ENCODE measurements at places on chromosomes 1 and 21. TPM values are rescaled to one million over a fixed set of nuclear protein-coding genes. Genes with fewer than 3 reads are reported as not detected.
A peak's percentile ranks its signal among the peaks of the same experiment; 100 is the strongest.

- no peak for DNase-seq
Observed at GRCh38 chr1:232873412-232873811, 68.2 kb downstream of the MAP10 start.

Gene SPRR1B
- total RNA-seq = 216 TPM

Gene TRIM45
- 5.6 TPM for total RNA-seq

Gene NFASC
- total RNA-seq = 23.3 TPM

Gene GLRX2
- 2.7 TPM for total RNA-seq

- DNase-seq = no peak
Observed at GRCh38 chr1:196193896-196194559, 414.2 kb downstream of the KCNT2 start.

GRCh38 chr1:65688215-65688566, 104.5 kb upstream of the PDE4B start:
- DNase-seq = no peak

Gene VAV3
- total RNA-seq = 67.5 TPM

DNA sequence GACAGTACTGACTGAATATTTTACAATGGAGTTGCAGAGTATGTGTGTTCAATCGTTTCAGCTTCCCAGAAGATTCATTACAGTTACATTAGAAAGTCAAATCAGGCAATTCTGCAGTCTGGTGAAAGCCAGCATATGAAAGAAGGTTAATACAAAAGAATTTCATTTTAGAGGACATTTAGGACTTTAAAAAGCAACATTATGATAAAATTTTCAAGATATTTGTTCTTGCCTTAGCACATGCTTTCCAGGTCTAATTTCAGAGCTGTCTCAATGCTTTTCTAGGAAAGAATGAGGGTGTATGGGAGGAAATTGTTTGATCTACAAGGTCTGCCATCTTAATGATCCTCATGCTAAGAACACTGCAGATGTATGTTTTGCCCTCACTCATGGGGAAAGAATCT, 63.2 kb downstream of the RERE start:
- DNase-seq = no peak

Gene C8A
- not detected for total RNA-seq

Gene CENPF
- total RNA-seq = 6.4 TPM

Gene ZNF691
- total RNA-seq = 9.3 TPM

DNA sequence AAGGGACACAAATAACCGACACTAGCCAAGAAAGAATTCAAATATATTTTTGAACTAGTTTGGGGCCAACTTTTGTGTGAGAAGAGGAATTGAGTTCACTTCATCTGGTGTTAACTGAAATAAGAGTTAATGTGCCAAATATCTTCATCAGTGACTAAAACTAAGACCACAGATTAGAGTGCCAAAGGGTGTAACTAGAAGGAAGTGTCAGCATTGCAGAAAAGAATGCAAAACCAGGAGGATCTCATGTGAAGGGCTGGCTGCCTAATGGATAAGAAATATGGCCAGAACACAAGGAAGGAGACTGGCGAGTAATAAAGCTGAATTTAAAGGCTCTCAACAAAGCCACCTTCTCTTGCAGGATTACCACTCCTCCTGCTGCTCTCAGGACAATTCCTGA, 61.8 kb upstream of the LRRC8D start:
- DNase-seq = no peak

Gene PSEN2
- 22.1 TPM for total RNA-seq

DNA sequence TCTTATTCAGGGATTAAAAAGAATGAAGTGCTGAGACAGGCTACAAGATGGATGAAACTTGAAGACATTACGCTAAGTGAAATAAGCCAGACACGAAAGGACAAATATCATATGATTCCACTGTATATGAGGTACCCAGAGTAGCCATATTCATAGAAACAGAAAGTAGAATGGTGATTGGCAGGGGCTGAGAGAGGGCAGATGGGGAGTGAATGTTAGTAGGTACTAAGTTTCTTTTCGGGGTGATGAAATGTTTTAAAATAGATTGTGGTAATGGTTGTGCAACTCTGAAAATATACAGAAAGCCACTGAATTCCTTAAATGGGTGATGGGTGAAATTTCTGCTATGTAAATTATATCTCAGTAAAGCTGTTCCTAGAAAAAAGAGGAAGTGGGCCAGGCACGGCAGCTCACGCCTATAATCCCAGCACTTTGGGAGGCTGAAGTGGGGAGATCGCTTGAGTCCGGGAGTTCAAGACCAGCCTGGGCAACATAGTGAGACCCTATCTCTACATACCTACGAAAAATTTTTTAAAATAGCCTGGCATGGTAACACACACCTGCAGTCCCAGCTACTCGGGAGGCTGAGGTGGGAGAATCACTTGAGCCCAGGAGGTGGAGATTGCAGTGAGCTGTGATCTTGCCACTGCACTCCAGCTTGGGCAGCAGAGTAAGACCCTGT, 15.9 kb downstream of the SLC27A3 start:
- no peak for DNase-seq

DNA sequence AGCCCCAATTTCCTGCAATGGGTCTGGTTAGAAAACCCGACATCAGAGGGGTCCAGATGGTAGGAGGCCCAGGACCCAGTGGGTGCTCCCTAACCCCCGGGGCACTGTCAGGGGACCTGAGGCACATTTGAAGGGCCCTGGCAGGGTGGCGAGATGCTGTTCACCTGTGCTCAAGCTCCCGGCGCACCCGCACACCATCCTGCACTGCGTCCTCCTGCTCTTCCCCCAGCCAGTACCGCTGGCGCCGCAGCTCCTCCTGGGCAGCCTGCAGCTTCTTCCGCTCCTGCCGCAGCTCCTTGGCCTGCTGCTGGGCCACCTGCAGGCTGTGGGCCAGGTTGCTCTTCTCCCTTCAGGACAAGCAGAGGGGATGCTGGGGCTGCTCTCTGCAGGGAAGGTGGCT, 36.0 kb downstream of the RNU1-1 start:
- DNase-seq = no peak

GRCh38 chr1:72286401-72286800, 4.1 kb upstream of the NEGR1 start:
- no peak for DNase-seq

DNA sequence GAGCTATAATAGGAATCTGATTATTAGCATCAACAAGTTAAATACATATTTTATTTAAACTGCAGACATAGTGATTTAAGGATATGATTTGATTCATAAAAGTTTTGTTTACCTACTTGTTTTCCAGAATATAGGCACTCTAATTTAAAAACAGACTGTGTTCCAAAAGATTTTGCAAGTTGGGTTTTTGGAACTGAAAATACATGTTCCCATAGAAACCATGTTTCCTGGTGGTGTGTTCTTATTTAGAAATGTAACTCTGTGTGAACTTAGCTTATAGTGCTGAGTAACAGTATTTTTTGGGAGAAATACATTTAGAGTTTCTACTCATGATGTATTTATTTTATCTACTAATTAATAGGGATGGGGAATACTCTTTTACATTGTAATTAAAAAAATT, 21.8 kb downstream of the USP25 start:
- no peak for DNase-seq

Gene EFNA1
- total RNA-seq = 57.9 TPM

Gene SMG5
- total RNA-seq = 57.7 TPM

- no peak for DNase-seq
Observed at GRCh38 chr1:156167536-156167935, 14.2 kb downstream of the SEMA4A start.

Gene RPL22
- 154 TPM for total RNA-seq

GRCh38 chr1:151372058-151372934, at the start of gene SELENBP1:
Gene SELENBP1 (minus strand): TSS chr1:151372705. CDS start chr1:151372641, 64 bp downstream.
- DNase-seq = no peak

GRCh38 chr1:53254011-53254640, 15.8 kb upstream of the MAGOH start:
- no peak for DNase-seq

GRCh38 chr1:12244585-12244984, 14.8 kb downstream of the VPS13D start:
- no peak for DNase-seq

GRCh38 chr1:79811173-79811572, 804.6 kb upstream of the ADGRL4 start:
- DNase-seq = no peak

DNA sequence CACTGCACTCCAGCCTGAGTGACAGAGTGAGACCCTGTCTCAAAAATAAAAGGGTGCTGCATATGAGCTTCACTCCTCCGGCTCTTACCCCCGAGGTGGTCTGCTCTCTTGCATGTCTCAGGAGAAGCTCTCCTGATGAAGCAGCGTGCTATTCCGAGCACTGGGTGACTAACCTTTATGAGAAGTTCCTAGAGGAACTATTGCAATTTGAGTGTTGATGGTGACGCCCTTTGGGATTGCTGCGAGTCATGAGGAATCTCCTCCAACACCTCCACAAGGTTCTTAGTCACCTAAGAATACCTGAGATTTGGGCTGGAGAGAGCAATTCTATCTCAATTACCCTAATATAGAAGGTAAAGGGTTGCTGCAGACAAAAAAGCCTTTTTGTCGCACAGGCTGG, 40.8 kb upstream of the TINAGL1 start:
- DNase-seq = no peak

GRCh38 chr1:80278936-80279335, 1272.4 kb upstream of the ADGRL4 start:
- no peak for DNase-seq

GRCh38 chr1:169298441-169298840, 69.2 kb downstream of the NME7 start:
- DNase-seq = no peak

DNA sequence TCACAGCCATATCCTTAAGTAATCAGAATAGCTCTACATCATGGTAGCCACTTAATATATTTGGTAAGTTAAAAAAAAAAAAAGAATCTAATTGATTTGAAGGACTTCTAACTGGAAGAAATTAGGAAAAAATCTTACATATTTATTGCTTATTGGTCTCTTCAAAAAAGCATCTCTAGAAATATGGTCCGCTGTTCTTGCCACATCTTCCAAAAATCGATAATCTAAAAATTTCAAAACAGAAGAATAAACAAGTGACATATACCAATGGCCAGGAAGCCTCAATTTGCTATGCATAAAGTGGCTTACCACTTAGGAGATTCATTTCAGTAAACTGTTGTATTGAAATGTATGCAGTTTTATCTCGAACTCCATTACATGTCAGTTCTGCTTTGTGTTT, 2.3 kb downstream of the ZNHIT6 start:
- no peak for DNase-seq

- DNase-seq = no peak
Observed at GRCh38 chr1:103917795-103918194, 168.1 kb downstream of the AMY1C start.

Gene PRDM2
- total RNA-seq = 56.2 TPM

DNA sequence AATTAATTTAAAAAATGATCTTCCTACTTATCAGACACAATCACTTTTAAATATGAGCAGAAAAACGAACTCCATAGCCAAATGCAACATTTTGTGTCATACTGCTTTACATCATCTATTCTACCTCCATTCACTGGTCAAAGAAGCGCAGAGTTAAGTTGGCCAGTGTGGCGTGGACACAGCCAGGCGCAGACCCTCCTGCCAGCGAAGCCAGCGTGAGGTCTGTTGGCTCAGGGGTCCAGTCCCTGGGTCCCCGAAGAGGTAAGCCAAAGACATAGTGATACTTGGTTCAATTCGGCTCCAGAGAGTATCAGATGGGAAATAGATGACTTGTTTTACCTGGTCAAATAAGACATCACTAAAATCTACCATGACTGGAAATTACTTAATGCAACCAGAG, 59.2 kb downstream of the B3GALT5 start:
- DNase-seq = no peak

GRCh38 chr1:207858281-207858680, 52.6 kb downstream of the CD34 start:
- no peak for DNase-seq

Gene CD48
- total RNA-seq = 4.7 TPM

Gene FOXD2
- total RNA-seq = 0.98 TPM

- DNase-seq = no peak
Observed at GRCh38 chr1:66519992-66520391, 14.0 kb upstream of the SGIP1 start.

DNA sequence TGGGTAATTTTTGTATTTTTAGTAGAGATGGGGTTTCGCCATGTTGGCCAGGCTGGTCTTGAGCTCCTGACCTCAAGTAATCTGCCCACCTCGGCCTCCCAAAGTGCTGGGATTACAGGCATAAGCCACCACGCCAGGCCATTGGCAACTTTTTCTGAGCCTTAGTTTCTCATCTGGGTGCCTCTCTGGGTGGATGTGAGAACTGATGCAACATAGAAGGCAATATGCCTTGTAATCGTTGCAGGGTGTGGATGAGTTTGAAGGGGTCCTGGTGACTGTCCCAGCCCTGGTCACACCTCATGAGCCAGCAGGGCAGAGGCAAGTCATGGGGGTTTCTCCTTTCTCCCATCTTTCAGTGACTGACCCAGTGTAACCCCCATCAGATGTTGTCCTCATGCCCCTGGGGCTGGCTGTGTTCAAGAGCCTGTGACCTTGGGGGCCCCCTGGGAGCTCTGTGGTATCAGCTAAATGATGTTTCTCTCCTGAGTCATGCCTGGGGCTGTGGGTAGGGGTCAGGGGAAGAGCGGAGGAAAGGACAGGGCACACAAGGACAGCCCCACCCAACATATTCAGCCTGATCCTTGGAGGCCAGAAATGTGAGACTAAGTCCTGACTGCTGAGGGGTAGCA, 3.6 kb downstream of the COL9A2 start:
- DNase-seq = peak; percentile 94

DNA sequence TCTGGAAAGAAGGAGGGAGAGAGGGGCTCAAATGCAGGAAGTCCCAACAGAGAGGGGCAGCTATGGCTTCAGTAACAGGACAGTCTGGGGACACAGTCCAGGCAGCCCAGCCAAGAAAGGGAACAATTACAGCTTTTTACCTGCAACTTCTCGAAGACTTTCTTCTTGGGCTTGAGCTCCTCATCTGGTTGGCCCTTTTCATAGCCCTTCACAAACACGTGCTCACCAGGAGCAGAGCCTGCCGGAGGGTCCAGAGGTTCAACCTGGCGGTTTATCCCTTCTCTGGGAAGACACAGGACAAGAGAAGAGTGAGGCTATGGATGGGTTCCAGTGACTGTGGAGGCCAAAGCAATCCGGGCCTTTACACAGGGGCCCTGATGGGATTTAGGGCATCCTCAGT, 37.9 kb downstream of the YARS1 start:
- DNase-seq = no peak

Gene ZFP69
- 4.9 TPM for total RNA-seq

Data from vagina (tissue), 2 donors.